CD8-positive, alpha-beta memory T cell (primary cell): ENCODE measurements at places on chromosomes 12 and 14.

- H3K36me3 ChIP-seq: no peaks in the 10 kb centered on the region
- no peak for DNase-seq
- no peak overlapping the region for H3K27ac ChIP-seq
- no peaks in the 10 kb centered on the region for H3K27me3 ChIP-seq
- H3K4me3 ChIP-seq: no peak overlapping the region
Measured at GRCh38 chr14:87613881-87614280, 379.1 kb downstream of the GALC start.

- no peaks in the 10 kb centered on the region for H3K4me1 ChIP-seq
- no peak for DNase-seq
- no peak overlapping the region for H3K27ac ChIP-seq
- H3K27me3 ChIP-seq: no peaks in the 10 kb centered on the region
- H3K36me3 ChIP-seq: no peaks in the 10 kb centered on the region
Measured at GRCh38 chr12:117033382-117034221, 65.6 kb downstream of the TESC start.

GRCh38 chr14:94451091-94451771, 1.4 kb downstream of the SERPINA11 start:
- DNase-seq: no peak
- H3K4me3 ChIP-seq: no peak overlapping the region
- no peak overlapping the region for H3K27ac ChIP-seq
- H3K36me3 ChIP-seq: no peaks in the 10 kb centered on the region

GRCh38 chr14:20400965-20401593, 12.2 kb downstream of the TEP1 start:
- H3K4me1 ChIP-seq: no peaks in the 10 kb centered on the region
- H3K36me3 ChIP-seq: peaks cover 7% of the 10 kb centered on the region
- DNase-seq: no peak
- no peak overlapping the region for H3K27ac ChIP-seq
- H3K27me3 ChIP-seq: no peaks in the 10 kb centered on the region
- H3K4me3 ChIP-seq: no peak overlapping the region
